Right renal pelvis (tissue), 4 donors: ENCODE measurements at places on chromosomes 1 and 21.

DNA sequence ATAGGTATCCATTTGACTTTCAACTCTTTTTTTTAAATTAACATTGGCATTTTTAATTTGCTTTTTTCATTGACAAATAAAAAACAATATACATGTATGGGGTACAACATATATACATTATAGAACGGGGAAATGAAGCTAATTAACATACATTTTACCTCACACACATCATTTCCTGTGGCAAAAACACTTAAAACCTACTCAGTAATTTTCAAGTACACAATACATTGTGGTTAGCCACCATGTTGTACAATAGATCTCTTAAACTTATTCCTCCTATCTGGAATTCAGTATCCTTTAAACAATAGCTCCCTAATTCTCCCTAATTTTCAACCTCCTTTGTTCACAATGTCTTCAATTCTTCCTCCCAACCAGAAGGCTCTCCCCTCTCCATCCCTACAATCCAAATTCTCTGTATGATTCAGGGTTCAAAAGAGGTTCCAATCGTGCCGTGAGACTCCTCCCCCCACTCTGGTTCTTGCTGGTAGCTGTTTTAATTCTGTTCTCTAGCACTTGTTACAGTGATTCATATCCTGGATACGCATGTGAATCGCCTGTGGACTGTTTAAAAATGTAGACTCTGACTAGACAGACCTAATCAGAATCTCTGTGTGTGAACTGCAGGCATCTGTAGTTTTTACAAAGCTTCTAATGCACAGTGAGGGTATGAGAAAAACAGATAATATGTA lies 87.6 kb upstream of the DUSP10 start:
- DNase-seq = no peak

DNA sequence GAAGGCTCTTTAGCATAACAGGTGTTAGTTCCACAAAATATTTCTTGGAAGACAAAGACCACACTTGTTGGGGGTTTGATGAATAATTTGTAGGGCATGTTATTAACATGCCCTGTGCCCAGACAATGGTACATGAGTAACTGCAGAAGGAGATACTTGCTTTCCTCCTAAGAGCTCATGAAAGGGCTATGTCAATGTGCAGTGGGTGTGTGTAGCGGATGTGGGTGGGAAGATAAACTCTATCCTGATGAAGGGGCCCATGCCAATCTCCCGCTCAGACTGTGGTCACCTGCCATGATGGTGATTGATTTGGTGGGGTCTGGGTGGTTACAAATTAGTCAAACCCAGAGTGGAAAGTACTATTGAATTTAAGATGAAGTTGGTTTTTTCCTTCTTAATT lies 69.8 kb upstream of the DNAH14 start:
- no peak for DNase-seq

- DNase-seq = no peak
Observed at GRCh38 chr1:55650444-55650843, 435.3 kb upstream of the USP24 start.

- DNase-seq = peak; percentile 36
Observed at GRCh38 chr1:230158415-230159291, 91.6 kb downstream of the GALNT2 start.

GRCh38 chr1:93676427-93676826 lies 5.2 kb downstream of the BCAR3 start:
- no peak for DNase-seq

DNA sequence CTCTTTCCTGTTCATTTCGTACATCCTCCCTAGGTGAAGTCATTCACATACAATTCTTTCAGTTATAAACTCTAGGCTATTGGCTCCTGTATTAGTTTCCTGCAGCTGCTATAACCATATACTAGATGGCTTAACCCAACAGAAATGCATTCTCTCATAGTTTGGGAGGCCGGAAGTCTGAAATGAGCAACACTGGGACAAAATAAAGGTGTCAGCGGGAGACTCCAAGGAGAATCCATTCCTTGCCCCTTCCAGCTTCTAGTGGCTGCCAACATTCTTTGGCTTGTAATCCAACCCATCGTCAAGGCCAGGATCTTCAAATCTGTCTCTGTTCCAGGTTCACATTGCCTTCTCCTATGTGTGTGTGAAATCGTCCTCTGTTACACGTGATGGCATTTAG lies 71.3 kb downstream of the TOR3A start:
- DNase-seq = no peak

GRCh38 chr1:88784551-88784950 lies 100.5 kb downstream of the PKN2 start:
- DNase-seq = no peak

DNA sequence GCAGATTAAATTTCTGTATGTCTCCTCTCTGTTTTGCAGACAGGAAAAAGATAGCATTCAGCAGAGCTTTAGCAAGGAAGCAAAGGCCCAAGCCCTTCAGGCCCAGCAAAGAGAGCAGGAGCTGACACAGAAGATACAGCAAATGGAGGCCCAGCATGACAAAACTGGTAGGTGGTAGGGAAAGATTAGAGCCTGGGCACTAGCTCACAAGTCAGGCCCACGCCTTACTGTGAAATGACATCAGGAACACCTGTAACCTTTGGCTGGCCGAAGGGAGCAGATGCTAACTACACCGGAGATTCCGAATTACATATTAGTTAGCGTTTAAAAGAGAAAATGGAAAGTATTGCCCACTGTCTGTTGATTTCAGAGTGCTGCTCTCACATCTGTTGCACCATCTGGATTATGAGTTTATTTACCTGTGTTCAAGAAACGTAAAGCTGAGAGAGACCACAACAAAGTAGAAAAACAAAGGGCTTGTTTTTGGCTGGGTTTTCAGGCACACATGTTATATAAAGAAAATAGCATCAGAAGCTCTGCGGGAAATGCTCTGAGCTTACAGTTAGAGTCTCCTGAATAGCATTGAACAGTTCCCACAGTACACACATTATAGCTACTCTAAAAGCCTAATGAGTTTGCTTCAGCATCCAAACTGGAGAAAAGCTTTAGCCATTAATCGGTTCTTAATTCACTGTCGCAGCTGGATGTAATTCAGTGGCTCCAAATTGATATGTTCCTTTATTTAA lies 160.0 kb downstream of the SDCCAG8 start:
- DNase-seq = no peak

DNA sequence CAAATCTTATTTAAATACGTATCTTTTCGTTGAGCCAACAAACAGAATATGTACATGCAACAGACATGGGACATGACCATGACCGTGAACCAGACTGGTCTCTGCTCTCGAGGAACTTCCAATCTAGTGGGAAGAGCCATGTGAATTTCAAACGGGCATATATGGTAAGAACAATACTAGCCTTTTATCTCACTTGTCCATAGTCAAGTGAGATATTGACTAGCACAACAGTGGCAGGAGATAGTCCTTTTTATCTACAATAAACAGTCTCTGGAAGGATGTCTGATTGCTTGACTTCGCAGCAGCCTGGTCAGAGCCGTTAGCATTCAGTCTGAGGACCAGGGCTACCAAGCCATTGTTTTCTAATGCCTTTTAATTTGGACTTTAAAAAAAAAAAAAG lies 12.6 kb upstream of the PLA2G2C start:
- DNase-seq = no peak

DNA sequence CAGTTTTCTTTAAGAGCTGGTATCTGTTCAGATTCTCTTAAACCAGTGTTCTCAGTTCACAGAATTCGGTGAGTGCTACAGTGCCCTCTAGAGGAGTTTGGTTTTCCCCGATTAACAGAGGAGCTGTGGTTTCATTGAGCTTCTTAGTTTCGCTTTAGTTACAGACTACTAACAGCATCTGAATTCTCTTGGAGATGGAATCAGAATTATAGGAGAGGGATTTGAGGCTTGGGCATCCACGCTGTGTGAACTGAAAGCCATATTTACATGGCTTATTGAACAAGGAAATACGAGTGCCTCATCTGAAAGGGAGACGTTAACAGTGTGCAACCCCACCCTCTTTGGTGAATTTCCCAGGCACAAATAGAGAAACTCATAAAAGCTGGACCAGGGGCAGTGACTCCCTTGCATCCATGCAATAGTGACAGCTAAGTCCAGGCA lies 202.0 kb downstream of the USH2A start:
- DNase-seq = peak; percentile 64

- DNase-seq = no peak
Observed at GRCh38 chr21:31543191-31543590, 116.3 kb upstream of the SOD1 start.

- no peak for DNase-seq
Observed at GRCh38 chr1:211752317-211752716, 76.9 kb upstream of the NEK2 start.

DNA sequence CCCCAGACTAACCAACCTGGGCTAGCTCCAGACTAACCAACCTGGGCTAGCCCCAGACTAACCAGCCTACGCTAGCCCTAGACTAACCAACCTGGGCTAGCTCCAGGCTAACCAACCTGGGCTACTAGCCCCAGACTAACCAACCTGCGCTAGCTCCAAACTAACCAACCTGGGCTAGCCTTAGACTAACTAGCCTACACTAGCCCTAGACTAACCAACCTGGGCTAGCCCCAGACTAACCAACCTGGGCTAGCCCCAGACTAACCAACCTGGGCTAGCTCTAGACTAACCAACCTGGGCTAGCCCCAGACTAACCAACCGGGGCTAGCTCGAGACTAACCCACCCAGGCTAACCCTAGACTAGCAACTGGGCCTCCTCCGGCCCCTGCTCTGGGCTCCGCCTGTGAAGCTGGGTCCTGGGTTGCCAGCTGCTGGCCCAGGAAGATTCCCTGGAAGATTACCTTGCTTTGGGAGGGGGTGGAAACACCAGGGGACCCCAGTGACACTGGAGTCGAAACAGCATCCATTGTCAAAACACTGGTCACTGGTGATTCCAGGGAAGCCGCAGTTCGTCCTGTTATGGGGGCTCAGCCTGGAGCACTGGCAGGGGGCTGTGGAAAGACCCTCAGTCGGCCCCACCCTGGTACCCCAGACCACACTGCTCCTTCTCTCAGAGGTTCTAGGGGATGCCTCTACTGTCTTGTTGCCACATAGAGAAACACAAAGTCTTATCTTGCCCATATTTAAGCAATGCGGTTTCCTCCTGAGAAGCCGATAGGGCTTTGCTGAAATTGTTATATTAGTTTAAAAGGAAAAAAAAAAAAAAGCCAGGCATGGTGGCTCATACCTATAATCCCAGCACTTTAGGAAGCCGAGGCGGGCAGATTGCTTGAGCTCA lies 1.1 kb downstream of the TFF2 start:
- no peak for DNase-seq

- no peak for DNase-seq
Observed at GRCh38 chr1:65765631-65766030, 27.1 kb upstream of the PDE4B start.

GRCh38 chr1:183702087-183702812 lies 49.1 kb upstream of the APOBEC4 start:
- no peak for DNase-seq

DNA sequence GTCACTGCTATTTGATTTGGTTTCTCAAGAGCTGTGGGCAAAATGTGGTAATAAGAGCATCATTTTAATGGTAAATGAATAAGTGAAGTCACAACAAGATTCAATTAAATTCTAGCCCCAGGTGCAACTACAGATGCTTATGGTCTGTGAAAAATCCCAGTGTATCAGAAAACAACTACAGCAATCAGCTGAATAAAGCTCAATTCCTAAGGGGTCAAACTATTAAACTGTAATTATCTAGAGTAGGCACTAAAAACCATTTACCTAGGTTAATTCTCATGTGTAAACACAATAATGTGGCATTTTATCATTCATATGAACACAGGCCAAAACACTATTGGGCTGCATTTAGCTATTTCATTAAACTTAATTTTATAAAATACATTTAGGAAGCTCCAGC lies 9.6 kb downstream of the TARBP1 start:
- no peak for DNase-seq

DNA sequence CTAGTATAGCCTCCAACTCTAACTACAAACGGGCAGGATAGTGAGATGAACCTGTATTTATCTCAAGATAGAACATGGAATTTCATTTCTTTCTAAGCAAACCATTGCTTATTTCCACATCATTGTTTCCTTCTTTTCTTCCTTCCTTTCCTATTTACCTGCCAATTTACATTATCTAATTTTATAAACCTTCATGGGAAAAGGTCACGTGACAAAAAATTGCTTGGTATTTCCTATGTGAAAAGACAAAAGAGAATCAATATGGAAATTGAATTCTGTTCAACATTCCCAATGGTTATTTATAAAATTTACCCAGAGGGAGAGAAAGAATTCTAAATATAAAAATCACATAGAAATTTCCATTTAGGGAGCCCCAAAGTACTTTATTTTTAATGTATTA lies 22.4 kb upstream of the RBM15 start:
- no peak for DNase-seq

GRCh38 chr1:29389533-29390041 lies 153.3 kb downstream of the PTPRU start:
- no peak for DNase-seq

DNA sequence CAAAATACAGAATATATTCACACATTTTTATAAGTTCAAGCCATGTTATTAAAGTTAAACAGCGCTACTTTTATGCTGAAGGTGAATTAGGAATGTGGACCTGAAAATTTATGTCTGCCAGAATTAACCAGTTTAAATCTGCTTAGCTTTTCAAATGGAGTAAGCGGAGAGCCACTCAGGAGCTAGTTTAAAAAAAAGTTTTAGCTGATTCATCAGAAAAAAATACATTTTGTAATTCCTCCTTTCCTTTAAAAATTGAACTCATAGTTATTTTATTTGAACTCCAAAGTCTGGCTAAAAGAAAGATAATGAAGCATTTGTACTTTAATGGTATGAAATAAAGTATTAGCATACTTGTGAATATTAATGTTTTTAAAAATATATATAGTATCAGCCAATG lies 21.2 kb downstream of the C21orf91 start:
- DNase-seq = no peak

DNA sequence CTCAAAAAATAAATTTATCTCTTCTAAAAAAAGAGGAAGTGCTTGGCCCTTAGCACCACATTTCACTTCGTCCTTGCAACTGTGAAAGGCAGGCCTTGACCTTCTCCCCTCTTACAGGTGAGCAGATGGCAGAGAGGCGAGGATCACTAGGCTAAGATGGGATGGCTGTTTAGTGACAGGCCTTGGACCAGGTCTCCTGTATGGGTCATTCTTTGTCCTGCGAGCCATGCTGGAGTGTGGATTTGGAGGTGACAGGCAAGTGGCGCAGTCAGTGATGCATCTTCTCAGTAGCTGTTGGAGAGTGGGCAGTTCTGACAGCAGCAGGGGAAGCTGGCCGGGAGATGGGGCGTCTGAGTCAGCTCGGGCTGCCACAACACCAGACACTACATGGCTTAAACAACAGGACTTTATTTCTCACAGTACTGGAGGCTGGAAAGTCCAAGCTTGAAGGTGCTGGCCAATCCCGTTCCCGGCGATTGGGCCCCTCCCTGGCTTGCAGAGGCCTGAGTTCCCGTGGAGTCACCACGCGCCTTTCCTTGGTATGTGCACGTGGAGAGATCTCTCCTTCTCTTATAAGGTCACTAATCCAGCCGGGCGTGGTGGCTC lies 16.5 kb downstream of the SLC27A3 start:
- DNase-seq = no peak

- DNase-seq = no peak
Observed at GRCh38 chr1:112798292-112798691, 83.2 kb upstream of the PPM1J start.

- no peak for DNase-seq
Observed at GRCh38 chr1:205339197-205339702, 17.5 kb downstream of the KLHDC8A start.
